NCI-H69 (cell line): ENCODE measurements at places on chromosomes 4 and X.
A peak's percentile ranks its signal among the peaks of the same experiment; 100 is the strongest.

DNA sequence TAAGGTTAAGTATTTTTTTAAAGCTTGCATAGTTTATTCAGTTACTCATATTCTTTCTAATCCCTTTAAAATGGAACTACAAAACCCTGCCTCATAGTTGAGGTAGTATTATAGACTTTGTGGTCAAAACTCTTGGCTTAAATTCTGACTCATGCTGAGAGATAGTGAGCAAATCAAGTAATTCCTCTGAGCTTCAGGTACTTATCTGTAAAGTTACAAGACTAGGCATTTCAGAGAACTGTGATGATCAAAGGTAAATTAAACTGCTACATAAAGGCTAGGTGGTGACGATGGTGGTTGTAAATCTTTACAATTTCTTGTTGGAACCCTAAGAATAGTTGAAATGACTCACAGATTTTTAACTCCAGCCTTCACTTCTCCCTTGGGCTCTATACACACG is 3.2 kb upstream of the CLOCK start:
- DNase-seq, result no peak

DNA sequence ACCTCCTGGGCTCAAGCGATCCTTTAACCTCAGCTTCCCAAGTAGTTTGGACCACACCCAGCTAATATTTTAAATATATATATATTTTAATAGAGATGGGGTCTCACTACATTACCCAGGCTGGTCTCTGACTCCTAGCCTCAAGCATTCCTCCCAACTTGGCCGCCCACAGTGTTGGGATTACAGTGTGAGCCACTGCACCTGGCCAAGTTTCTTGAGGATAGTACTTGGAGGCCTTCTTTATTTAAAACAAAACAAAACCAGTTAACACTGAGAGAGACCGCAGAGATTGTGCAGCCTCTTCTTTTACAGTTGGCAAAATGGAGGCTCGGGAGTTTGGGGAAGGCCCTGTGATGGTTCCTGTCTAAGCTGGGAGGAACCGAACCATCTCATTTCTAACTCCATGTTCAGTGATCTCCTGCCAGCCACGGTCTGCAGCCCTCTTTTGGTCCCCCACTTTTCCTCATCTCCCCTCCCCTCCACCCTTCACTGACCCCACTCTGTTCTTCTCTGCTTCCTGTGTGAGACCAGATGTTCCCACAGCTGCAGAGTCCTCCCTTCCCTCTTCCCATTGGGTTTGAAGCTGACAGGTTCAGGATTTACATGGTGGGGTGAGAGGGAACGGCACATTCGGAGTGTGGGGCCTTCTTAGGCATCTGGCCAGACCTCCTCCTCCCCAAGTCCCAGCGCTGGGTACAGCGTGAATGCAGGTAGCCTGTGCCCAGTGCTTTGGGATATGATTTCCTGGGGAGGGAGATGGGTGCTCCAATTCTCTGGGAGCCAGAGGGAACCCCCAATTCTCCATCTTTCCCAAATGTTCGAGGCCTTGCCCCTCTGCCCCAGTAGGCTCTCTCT is 1.4 kb upstream of the SORCS2 start:
- DNase-seq, result no peak

DNA sequence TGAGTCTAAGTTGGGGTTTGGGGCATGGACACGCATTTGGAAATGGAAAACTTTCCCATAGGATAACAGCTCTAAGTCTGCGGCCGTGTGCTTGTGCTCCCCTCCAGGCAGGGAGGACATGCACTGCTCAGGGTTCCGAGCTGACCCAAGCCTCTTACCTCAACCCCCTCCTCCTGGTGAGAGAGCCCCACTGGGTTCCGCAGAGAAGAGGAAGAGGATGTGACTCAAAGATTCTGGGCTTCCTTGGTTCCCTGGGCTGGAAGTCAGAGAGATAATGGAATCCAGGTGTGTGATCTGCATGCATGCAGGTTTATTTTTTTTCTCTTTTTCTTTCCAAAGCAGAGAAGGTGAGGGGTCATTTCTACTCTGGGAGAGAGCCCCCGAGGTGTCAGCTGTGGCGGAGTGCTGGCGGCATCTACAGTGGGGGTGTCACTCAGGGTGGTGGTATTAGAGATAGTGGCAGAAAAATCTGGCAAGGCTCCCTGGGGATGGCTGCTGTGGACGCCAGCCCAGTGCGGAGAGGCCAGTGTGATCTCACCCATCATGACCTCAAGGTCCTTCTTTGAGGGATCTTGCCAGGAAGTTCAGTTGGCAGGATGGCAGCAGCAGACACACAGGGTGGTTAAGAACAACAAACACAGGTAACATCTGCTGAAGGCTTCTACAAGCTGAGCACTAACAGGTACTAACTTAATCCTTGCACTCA is 168.7 kb upstream of the HAND2 start:
- DNase-seq, result no peak

DNA sequence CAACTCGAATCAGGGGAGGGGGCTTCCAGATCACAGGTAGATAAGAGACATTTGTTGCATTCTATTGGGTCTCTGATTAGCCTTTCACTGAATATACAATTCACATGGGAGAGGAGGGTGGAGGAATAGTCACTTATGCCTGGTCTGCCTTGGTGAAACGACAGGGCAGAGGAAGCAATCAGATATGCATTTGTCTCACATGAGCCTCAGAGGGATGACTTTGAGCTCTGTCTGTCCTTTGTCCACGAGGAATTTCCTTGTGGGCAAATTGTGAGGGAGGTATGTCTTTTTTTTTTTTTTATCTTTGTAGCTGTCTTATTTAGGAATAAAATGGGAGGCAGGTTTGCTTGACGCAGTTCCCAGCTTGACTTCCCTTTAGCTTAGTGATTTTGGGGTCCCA is 28.5 kb upstream of the TMSB4X start:
- no peak for DNase-seq

GRCh38 chr4:122827258-122827878 is 737 bp downstream of the FGF2 start:
- DNase-seq, result peak; percentile 58

GRCh38 chr4:173301518-173302201 is 32.5 kb downstream of the HMGB2 start:
- DNase-seq, result peak; percentile 51
